ENCODE measurements at places on chromosomes 12 and 14.

DNA sequence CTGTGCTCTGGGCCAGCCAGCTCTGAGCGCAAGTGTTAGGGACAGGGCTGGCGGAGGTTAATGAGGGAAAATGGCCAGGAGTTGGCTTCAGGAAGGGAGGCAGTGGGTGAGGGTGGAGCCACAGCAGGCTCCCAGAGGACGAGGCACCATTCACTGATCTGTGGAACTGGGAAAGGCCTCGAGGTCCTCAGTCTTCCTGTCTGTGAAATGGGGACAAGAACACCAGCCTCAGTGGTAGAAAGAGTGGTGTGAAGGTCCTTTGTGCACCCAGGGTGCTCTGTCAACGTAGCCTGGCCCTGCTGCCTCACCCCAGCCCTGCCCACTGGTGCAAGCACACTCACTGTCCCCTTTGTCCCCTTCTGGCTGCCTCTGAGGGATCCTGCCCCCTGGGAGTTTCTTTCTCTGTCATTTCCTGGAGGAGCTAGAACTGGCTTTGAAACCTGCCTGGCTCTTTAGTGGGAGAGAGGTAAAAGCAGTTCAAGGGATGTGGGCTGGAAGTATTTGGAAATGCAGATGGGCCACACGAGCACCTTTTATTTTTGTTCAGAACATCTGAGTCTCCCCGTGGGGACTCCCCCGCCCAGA, 25.0 kb downstream of the SYNDIG1L start:
- DNase-seq: no peak

- DNase-seq: no peak
Measured at GRCh38 chr12:109301643-109302168, 7.4 kb downstream of the FOXN4 start.

DNA sequence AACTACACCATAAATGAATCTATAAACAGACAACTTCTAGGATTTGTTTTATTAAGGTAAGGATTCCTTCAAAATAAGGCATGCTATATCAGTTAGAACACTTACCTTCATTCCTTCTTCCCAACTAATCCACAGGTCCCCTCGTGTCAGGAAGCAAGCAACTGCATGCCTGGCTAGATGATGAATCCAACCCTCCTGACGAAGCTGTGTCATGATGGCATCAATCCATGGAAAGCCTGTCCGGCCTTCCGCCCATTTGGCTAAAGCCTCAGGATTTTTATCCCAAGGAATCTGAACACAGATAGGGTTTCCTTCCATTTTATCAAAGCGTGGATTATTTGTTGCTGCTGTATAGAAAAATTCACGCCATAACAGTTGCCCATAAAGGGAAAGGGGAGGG, 12.5 kb upstream of the MTERF2 start:
- DNase-seq: peak; percentile 62

DNA sequence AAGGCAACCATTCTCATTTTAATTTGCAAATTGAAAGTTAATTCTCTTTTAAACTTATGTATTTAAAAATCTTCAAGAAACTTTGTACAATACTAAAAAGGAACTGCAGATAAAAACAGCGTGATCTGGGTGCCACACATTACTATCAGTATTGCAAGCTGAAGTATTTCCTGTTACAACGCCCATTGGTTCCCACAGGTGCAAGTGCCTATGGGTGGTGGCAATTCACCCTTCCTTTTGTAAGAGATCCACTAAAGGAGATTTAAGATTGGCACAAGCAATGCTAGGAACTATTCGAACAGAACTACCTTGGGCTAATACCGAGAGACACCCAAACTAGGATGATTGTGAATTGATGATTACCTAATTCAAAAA, 13.2 kb downstream of the TAOK3 start:
- no peak for DNase-seq

DNA sequence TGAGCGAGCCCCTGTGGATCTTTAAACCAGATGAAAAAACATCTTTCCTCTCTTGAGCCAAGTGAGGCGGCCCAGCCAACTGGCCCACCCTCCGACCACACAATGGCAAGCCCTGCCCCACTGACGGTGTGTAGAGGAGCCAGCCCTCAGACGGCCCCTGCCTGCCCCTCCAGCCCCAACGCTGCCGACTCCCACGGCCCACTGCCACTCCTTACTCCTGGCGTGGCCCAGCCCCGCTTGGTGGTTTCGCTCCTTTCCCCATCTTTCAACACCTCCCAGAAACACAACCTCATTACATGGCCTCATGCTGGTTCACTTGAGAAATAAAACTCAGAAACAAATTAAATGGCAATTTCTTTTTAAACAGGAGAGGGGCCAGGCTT, 80.6 kb upstream of the DICER1 start:
- DNase-seq: no peak

DNA sequence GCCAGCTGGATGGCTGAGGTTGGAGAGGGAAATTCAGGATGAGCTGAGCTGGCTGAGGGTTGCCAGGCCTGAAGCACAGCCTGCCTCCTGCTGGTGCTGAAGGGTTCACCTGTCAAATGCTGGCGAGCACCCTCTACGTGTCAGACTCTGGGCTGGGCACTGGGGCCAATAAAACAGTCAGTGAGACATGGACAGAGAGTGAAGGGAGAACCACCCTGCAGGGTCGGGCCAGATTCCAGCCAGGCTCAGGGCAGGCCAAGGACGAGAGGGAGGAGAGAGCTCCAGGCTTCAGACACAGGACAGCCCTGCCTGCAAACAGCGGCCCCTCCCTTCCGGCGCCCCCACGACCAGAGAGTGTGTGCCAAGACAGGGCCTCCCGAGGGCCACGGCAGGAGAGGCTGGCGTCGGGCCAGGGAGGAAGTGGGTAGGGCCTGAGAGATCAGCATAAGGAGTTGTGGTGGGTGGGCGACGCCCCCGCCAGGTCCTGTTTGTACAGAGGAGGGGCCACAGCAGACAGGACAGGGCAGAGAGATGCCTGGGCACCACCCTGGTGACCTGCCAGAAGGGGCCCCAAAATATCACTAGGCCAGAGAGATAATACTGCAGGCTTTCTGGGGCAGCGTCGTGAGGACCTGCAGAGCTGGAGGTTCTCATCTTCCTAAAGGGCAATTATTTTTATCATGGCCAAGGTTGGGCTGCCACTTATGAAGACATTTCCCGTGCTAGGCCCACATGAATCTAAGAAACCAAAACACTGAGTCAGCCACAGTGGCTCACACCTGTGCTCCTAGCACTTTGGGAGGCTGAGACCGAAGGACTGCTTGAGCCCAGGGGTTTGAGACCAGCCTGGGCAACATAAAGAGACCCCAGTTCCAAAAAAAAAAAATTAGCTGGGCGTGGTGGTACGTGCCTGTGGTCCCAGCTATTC, 73.1 kb upstream of the GPR68 start:
- no peak for DNase-seq

- no peak for DNase-seq
Measured at GRCh38 chr12:2453761-2454090, 341.0 kb upstream of the FKBP4 start.
